ENCODE measurements at places on chromosomes 11 and 22. TPM values are rescaled to one million over a fixed set of nuclear protein-coding genes. Genes with fewer than 3 reads are reported as not detected.

OR52M1 gene
- not detected for total RNA-seq

RAB3IL1 gene
- 0.34 TPM for total RNA-seq

MFNG gene
- 94.0 TPM for total RNA-seq

ZC3H12C gene
- 6.6 TPM for total RNA-seq

APOA4 gene
- not detected for total RNA-seq

SERHL2 gene
- total RNA-seq: 1.2 TPM

XBP1 gene
- 209 TPM for total RNA-seq

PTGDR2 gene
- 0.16 TPM for total RNA-seq

GRIA4 gene
- not detected for total RNA-seq

DNA sequence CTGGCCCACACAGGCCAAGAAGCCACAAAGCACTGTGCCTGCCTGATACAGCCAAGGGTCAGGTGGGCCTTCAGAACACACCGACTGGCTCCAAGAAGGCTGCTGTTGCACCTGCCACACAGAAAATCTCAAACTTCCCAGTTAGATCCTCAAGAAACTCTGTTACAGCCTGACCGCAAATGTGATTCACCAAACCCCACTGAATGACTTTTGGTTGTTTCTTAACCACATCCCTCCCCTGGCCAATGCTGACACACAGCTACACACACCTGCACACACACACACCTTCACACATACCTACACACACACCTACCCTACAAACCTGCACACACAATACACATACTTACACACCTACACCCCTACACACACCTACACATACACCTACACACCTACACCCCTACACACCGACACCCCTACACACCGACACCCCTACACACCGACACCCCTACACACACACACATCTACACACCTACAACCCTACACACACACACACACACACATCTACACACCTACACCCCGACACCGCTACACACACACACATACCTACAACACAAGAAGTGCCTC lies 31.5 kb downstream of the CDKN1C start:
- no peak for DNase-seq

DNA sequence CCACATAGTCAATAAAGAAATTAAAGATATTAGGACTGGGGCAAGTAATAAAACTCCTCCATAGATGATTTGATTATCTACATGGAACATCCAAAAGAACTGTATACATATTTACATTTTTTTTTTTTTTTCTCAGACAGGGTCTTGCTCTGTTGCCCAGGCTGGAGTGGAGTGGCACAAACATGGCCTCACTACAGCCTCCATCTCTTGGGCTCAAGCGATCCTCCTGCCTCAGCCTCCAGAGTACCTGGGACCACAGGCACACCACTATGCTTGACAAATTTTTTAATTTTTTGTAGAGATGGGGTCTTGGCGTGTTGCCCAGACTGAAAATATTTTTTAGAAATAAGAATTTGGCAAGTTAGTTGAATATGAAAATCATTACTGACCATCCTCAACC lies 24.7 kb downstream of the REXO2 start:
- no peak for DNase-seq

DNA sequence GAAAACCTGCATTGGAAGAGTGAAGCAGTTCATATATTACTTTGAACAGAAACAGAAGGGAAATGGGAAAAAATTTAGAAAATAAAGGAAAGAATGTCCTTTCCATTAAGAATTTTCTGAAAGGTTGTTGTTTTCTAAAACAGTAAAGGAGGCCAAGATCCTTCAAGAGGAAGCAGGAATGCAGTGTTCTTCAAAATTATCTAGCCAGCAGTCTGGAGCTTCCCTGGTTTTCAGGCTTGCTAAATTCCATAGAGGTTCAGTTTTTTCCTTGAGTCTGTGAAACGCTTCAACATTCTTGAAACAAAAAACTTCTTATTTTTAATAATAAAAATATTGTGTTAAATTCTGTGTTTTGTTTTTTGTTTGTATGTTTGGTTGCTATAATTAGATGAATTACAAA lies 189.0 kb upstream of the ANO3 start:
- DNase-seq: no peak

- no peak for DNase-seq
These were observed 63.7 kb upstream of the CYP2D6 start for GRCh38 chr22:42194104-42194851.

GRCh38 chr22:37985751-37986281 lies 1.5 kb upstream of the SOX10 start:
- DNase-seq: no peak

DNA sequence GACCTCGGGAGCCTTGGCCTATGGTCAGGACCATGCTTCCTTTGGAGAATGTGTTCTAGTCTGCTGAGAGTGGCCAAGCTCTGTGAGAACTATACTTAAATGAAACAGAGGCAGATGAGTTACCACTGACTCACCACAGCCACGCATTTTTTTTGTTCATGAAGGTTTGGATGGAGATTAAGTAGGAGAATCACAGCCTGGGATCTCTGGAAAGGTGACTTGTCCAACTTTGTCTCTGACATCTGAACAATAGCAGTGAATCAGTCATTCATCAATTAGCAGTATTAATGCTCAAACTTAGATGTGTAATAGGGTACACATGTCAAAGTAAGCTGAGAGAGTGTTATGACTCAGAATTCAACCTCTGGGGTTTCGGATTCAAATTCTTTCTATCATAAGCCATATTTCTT lies 100.7 kb upstream of the ANO3 start:
- DNase-seq: no peak

DNA sequence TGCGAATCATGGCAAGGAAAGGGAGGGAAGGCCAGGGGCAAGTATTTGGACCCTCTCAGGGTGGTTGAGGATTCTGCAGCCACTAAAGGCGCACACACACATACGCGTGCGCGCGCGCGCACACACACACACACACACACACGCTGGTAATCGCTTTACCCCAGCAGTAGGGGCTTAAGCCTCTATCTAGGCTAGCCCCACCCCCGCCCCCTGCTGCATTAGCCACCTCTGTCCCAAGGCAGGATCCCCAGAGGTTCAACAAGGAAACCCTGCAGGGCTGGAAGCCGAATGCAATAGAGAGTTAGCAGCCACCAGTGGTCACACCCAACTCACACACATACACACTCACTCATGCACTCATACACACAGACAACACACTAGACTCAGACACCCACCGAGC lies 28.6 kb upstream of the ELFN2 start:
- DNase-seq: no peak

DNA sequence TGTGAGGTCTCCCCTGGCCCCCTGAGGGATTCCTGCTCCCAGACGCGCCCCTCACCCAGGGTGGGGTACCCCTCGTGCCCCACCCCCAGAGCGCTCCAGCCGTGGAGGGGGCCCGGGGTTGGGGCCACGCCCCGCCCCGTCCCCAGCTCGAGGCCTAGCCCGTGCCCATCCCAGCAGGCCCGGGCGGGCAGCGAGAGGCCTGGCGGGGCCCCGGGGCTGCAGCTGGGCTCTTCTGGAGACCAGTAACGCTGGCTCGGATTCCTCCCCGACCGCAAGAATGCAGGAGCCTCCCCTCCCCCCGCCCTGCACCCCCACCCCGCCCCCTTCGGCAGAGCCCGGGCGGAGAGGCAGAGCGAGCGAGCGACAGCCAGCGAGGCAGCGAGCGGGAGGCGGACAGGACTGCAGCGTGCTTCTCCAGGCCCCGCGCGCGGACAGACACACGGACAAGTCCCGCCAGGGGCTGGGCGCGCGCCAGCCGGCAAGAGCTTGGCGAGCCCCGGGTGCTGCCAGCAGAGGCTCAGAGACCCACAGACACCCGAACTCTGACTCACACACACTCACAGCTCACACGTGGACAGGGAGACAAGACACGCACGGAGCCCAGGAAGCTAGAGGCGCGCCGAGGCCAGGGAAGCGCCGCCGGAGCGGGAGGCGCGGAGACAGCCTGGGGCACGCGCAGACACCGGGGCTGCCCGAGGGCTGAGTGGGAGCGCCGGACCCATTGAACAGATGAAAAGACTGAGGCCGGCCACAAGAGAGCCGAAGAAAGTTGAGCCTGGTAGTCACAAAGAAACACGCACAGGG lies 15.2 kb downstream of the BCL9L start:
- DNase-seq: peak; percentile 50

DNA sequence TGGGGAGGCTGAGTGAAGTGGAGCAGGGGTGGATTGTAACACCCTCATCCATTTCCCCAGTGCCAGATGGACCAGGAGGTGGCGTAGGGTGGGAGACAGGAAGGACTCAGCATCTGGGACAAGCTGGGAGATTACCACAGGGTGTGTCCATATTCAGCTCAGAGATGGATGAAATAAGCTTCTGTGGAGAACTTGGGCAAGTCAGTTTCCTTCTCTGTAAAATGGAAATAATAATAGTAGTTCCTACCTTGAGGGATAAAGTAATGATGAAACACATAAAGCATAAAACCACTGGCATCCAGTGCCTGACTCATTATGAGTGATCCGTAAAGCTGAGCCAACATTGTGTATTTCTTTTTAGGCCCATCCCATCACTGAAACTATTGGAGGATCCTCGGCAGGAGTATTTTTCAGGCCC lies 607 bp upstream of the ROBO4 start:
- no peak for DNase-seq

GRCh38 chr22:25452116-25452700 lies 112.3 kb upstream of the GRK3 start:
- DNase-seq: no peak

DNA sequence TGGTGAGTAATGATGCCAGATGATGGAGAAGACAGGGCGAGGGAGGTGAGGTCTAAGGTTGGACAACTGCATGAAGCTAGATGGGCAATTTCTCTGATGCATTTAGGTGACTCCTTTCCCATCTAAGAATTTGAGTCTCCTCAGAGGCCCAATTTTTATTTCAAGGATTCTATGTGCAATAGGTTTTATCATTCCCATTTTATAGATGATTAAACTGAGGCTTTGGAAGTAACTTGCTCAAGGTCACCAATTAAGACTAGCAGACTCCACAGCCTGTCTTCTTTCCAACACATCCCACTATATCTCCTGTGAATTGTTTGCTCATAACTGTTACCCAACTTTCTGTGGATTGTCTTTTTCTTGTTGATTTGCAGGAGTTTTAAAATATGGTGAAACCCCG lies 28.5 kb downstream of the DSCAML1 start:
- no peak for DNase-seq

- no peak for DNase-seq
These were observed 682.6 kb downstream of the KCNA4 start for GRCh38 chr11:29333993-29334775.

- no peak for DNase-seq
These were observed 250.4 kb upstream of the SORL1-AS1 start for GRCh38 chr11:121703201-121703600.

DNA sequence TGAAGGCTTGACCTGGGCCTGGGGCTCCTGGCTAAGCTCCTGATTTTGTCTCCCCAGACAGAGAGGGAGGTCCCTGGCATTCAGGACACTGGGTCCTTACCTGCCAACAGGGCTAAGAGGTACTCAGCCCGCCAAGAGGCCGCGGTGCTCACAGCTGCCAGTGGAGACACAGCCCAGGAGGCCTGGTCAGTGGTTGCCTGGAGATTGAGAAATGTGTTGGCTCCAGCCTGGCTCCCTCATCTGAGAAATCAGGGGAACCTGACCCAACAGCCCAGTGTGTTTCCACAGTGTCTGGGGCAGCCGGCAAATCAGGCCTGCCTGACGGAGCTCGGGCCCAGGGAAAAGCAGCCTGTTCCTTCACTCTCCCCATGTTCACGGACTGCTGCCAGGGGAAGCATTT lies 79.4 kb upstream of the NAV2 start:
- DNase-seq: no peak

DNA sequence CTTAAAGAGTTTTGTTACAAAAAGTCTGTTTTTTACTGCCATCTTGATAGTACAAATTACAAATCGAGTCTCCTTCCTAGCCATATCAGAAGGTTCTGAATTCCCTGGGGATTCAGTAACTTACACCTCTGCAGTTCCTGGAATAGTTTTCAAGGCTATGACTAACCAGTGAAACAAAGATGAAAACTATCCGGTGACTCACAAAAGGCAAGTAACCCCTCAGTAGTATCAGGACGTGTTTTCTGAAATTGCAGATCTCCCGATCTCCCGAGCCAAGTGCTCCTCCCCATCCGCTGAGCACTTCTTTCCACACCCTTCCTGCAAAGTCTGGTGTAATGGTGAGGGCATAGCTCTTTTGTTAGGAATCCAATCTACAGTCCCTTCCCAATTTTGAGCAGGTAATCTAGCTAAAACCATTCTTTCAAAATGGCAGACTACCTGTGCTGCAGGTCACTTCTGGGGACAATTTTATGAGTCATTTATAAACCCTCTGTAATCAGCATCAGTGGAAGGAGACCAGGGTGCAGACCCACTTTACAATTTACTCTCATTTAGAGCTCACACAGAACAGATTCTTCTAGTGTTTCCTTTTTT lies 7.7 kb downstream of the E2F8 start:
- DNase-seq: no peak

DNA sequence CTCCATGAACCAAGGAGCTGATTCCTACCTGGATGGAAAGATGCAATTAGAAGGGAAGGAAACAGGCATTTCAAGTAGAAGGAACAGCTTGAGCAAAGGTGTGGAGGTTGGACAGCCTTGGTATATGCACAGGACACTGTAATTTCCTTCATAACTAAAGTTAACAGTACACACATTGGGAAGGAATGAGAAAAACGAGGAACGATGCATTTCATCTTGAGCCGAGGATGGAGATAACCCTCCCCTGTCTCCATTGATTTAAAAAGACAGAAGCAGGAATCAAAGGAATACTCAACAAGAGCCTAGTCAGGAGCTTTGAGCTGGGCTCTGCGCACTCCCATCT lies 2.3 kb upstream of the PRG2 start:
- DNase-seq: no peak

DNA sequence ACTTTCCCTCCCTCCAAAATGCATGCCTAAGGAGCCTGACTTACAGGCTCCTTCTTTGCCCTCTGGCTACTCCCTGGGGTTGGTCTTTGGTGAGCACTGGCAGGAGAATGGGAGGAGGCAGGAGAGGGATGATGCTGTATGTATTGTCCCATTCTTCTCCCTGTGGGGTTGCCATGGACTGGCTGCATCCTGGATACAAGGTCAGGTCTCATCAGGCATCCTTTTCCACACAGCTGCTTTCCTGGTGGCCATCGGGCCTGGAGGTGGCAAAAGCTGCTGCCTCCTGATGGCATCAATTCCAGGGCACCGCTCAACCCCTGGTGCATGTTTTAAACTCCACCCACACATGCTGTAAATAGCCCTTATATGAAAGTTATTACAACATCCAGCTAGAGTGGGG lies 257.2 kb downstream of the ETS1 start:
- DNase-seq: no peak

All from activated T-cell treated with anti-CD3 and anti-CD28 coated beads, Interleukin-2, amount 50 U/mL, for 72 hours (primary cell).